ENCODE measurements at places on chromosomes 16 and 17.

- DNase-seq, result no peak
These were observed 23.1 kb upstream of the DOC2B start for GRCh38 chr17:204427-205147.

GRCh38 chr17:81058263-81058871 is 23.4 kb downstream of the BAIAP2 start:
- no peak for DNase-seq

- DNase-seq, result no peak
These were observed 422.2 kb downstream of the CA10 start for GRCh38 chr17:51736356-51736755.

DNA sequence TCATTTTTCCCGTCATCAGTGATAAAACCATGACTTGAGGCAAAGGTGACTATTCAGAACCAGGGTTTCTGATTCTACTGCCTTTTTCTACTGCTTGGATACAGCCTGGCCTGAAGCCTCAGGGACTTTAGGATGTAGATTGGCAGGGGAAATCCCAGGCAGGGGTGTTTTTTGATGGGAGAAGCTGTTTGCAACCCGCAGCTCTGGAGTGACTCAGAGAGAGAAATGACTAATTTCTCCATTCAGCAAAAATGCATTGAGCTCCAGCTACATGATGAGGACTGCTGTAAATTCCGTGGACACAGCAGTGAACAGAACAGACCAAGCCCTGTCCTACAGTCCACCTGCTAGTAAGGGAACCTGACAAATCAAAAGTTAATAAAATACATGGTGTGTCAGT is 560.6 kb downstream of the CDH13 start:
- peak; percentile 43 for DNase-seq

- no peak for DNase-seq
These were observed 1.5 kb downstream of the NDRG4 start for GRCh38 chr16:58501242-58502131.

- DNase-seq, result no peak
These were observed 29.7 kb downstream of the CMC2 start for GRCh38 chr16:80976946-80977345.

DNA sequence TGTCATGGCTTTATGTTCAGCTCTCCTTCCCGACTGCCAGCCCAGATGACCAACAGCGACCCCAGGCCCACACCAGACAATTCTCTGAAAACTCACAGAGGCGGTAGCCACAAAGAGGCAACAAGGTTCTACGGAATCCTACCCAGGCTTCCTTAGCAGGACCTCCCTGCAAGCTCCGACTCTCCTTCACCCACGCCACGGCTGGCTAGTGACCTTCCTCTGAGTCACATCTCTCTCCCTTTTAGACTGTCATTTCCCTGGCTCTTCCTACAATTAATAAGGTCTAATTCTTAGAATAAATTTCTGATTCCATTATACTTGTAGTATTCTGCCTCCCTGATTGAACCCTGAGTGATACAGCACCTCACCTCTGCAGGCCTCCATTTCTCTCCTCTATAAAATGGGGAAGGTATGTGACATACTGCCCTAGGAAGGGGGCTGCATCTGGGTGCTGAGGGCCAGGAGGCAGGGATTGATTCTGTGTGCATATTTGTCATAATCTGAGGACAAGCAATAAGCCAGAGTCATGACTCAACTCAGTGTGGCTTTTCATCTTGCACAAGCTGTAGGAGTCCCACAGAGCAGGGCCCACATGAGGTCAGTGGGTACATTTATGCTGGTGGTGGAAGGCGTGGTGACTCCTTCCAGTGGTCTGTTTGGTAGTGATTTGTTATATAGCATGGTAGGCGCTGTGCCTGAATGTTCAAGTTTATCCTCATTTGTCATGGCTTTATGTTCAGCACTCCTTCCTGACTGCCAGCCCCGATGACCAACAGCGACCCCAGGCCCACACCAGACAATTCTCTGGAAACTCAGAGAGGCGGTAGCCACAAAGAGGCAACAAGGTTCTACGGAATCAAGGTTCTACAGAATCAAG is 46.2 kb downstream of the SMPD3 start:
- DNase-seq, result peak; percentile 18

DNA sequence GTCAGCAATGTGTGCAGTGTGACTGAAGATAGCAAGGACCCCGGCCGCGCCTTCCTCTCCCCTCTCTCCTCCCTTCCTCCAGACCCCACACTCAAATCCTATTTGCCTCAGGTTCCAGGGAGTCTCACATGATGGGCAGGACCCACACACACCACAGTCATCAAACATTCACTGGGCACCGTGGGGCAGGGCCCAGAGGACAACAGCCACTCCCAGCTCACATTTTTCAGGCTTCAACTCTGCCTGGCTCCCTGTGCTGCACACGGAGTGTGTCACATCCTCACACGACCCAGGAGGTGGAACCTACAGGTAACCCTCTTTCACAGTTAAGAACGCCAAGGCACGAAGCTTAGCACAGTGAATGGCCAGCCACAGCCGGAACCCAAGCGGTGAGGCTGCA is 30.5 kb downstream of the PEMT start:
- no peak for DNase-seq

DNA sequence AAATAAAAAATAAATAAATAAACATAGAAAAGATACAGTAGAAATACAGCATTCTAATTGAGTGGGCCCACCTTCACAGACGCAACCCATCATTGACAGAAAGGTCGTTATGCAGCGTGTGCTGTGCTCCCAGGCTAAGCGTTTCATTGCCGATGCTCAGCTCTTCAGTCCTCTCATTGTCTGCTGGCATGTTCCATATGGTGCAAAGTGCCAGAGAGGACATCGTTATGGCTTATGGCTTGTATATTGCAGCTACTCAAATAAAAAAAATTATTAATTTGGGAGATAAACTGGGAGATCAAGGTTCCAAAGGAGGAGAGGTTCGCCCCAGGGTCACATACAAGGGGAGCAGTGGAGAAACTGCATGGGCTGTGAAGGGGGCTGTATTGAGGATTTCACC is 11.3 kb upstream of the UBALD2 start:
- no peak for DNase-seq

GRCh38 chr17:81171941-81172340 is 5.9 kb upstream of the AATK start:
- DNase-seq, result no peak

DNA sequence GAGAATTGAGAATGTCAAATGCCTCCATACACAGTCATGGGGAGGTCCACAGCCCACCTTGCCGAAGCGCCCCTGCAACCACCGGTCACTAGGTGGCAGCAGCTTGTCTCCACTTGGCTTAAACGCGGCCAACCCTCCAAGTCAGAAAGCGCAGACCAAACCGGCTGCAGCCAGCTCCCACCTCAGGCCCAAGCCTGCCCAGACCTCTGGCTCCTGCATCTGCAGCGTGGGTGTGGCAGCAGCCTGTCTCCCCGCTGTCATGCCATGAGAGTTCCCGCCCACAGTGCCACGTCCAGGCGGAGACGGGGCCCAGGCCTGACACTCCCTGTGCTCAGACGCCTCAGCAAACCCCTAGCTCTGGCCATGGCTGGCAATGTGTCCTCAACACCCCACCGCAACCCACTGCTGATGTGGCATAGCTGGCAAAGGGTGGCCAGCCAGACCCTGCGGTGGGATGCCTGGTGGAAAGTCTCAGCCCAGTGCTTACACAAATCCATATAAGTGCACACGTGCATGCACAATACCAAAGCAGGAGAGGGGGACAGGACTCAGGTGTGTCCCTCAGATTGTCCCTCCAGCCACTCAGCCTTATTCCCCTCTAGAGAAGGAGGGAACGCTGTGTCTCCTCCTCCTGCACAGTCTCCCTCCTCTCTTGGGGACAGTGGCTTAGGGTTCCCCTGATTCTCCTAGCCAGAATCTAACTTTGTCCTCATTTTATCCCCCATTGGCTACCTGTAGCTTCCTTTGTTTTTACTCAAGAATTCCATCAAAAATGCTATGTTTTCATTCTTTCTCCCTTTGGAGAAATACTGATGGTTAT is 10.9 kb downstream of the COPZ2 start:
- DNase-seq, result peak; percentile 57
